NCI-H2227 treated with DMSO at 0.1 percent for 48 hours (cell line): ENCODE measurements at places on chromosomes 5 and 9.

GRCh38 chr9:96241391-96241809 is 60.6 kb downstream of the HSD17B3 start:
- no peak for DNase-seq

DNA sequence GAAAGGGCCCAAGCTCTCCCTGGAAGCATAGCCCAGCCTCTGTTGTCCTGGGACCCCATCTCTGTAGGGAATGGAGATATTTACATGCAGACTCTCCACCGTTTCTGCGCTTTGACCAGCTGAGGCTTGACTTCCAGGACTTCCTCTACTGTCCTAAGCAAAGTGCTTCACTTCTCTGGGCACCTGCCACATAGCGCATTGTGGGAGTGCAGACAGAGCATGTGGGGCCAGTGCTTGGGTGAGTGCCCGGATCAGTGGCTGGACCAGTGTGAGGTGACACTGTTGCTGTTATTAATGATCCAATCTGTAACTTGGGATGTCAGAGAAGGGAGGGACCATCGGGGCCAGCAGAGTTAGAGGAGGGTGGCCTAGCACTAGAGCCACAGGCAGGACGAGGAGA is 10.5 kb downstream of the CXCL14 start:
- no peak for DNase-seq

DNA sequence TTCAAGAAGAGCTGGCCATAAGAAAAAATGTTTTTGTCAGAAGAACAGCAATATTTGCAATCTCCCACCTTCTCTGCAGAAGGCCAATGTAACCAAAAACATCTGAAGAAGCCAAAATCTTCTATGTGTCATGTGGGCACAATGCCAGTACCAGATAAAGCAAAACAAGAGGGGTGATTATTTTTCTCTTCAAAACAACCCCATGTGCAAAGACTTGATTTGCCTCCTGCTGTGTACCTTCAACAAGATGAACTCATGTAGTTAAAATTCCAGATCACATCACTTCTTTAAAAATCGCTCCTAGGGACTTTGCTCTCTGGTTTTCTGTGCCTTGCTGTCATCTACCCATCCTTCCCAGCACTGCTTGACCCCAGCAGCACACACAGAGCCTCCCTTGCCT is 134.0 kb upstream of the MAP3K1 start:
- no peak for DNase-seq

GRCh38 chr5:95641741-95642220 is 4.8 kb upstream of the RFESD start:
- DNase-seq, result no peak

DNA sequence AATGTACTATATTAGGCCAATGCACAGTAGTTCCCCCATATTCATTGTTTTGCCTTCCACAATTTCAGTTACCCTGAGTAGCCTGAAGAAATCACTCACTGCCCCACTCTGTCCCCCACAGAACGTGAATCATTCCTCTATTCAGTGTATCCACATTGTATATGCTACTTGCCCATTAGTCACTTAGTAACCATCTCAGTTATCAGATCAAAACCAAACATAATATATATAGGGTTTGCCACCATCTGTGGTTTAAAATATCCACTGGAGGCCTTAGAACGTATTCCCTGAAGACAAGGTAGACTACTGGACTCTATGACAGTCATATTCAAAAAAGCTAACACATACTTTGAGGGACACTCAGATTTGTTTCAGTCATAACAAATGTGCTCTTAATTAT is 465.7 kb upstream of the RGMB start:
- no peak for DNase-seq
